ENCODE measurements at places on chromosomes 7 and 10.

- no peak for DNase-seq
Measured at GRCh38 chr10:79090134-79090803, 21.5 kb downstream of the ZMIZ1 start.

GRCh38 chr10:101903827-101904550, 60.4 kb upstream of the KCNIP2 start:
- DNase-seq, result no peak

DNA sequence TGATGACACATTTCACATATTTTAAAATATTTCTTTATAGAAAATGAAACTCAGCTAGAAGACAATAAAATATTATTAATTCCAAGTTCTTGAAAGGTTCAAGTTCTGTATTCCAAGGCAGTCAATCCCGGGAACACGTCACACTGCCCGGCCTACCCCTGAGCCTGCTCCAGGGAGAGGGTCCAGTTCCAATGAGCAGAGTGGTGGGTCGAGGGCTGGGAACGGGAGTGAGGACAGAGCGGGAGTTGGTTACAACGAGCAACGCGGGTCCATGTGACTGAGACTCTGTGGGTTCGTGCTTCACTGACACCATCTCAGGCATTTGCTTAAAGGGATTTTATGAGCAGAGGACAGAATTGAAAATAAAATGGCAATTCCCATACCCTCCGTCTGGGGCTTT, 209.4 kb downstream of the TCERG1L start:
- no peak for DNase-seq

DNA sequence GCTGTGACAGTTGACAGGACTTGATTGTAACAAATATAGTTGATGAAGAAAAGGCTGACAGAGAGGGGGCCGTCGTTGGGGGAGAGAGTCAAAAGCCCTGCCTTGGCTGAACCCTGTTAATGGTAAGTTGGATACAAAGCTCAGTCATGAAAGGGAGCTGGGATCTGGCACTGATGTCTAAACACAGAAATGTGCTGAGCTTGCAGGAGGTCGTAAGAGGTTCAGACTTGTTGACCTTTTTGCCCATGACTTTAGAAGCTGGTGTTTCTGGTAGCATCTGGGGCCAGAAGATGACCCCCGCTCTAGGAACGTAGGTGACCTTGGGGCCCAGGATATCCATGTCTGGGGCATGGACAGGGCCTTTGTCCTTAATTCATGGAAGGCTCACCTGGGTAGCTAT, 294.7 kb downstream of the TCF7L2 start:
- no peak for DNase-seq

DNA sequence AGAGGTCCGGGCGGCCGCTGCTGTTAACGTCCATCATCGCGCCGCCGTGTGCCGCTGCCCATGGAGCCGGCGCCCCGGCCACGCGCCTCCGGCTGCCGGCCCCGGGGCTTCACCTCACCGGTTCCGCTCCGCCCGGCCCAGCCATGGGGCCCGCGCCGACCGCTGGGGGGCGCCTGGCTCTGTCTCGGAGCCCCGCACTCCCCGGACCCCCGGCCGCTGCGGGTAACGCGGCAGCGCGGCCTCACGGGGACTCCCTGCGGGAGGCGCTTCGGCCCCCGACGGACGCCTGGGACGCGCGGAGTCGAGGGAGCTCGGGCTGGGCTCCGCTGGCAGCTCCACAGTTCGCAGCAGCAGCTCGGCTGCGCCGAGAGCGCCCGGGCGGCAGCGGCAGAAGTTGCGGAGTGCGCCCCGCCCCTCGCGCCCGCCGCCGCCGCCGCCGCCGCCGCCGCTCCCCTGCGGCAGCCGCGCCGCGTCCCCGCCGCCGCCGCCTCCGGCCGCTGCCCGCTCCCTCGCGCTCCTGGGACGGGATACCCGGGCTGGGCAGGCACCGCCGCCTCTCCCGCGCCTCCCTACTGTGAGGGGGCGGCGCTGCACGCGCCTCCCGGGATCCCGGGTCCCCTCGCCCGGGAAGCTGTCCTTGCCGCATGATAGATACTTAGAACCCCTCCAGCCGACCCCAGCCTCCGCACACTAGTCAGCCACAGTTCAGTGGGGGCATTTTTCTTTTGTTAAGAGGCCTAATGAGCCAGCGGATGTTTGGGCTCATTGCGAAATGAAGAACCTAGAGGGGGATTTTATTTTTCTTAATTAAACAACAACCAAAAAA, at the start of gene HTR7:
TSS of gene HTR7 (minus strand) at position 405 of the 826 bp plus-strand sequence. CDS start at position 37, 368 bp downstream.
- DNase-seq, result no peak

GRCh38 chr7:108406222-108406890, 49.9 kb downstream of the NRCAM start:
- peak; percentile 58 for DNase-seq

DNA sequence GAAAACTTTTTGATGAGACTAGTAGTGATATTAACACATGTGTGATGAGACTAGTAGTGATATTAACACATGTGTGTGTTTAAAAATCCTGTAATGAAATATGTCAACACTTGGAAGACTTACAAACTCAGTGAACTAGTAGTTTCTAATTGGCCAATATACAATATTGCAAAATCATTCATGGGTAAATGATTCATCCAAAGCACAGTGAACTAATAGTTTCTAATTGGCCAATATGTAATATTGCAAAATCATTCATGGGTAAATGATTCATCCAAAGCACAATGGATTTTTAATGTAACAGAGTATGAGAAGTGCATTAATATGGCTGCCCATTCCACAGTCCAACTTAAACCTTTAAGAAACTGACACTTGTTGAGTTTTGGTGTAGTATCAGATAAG, 77.8 kb downstream of the ATAD1 start:
- DNase-seq, result peak; percentile 89

DNA sequence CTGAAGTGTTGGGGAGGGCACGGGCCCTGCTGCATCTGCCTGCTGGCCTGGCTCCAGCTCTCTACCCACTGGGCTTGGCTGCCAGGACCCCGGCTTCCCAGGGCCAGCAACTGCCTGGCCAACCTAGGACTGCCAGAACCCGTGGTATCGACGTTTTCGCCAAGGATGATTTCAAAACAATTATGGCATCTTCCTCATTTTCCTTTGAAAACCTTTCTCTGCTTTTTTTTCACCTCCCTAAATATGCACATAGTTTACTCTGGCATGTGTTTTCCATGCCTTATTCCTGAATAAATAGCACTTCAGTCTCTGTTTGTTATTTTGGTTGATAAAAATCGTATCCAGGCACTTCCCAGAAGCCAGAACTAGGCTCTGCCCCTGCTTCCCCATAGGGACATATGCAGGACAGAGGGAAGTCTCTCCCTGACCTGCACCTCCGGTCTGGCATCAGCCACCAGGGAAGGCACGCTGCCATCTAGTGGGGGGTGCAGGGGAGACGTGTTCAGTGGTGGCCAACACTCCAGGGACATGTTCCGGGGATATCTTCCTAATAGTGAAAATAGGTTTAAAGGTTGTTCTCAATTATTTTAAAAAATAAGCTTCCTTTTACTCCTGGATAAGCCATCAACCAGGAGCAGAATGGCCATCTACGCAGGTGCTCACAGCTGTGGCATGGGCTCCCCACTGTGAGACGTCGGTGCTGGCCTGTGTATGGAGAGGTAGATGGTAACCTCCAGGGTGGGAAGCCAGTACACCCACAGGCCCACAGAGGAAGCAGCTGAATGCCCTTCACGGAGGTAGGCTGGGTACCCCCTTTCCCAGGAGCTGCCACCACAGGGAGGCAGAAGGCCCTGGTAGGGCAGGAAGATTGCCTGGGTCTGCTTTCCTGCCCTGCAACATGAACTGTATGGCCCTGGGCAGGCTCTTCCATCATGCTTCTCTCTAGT, 30.7 kb upstream of the ANTXRL start:
- DNase-seq, result peak; percentile 16
